Neural crest cell (in vitro differentiated cells): ENCODE measurements at places on chromosomes 7 and 10. TPM values are rescaled to one million over a fixed set of nuclear protein-coding genes. Genes with fewer than 3 reads are reported as not detected.

Gene ADIRF
- total RNA-seq: not detected in 2 replicates

Gene ZNF804B
- total RNA-seq: not detected in 2 replicates

Gene CDH23
- total RNA-seq: 2.0 and 2.6 TPM in 2 replicates

Gene OR2A1
- total RNA-seq: 0.19 TPM in 1 of 2 replicates, not detected in the other

Gene GFRA1
- total RNA-seq: 72.4 and 72.8 TPM in 2 replicates

Gene GPR15LG
- not detected in 2 replicates for total RNA-seq

Gene HBP1
- total RNA-seq: 15.7 and 15.8 TPM in 2 replicates

Gene ZNF746
- 21.2 and 21.9 TPM in 2 replicates for total RNA-seq

Gene DYNC1I1
- total RNA-seq: 0.71 and 0.79 TPM in 2 replicates

Gene C10orf53
- total RNA-seq: 0.14 TPM in 1 of 2 replicates, not detected in the other

Gene GRID1
- 1.1 and 1.2 TPM in 2 replicates for total RNA-seq

Gene TMEM213
- not detected in 2 replicates for total RNA-seq

DNA sequence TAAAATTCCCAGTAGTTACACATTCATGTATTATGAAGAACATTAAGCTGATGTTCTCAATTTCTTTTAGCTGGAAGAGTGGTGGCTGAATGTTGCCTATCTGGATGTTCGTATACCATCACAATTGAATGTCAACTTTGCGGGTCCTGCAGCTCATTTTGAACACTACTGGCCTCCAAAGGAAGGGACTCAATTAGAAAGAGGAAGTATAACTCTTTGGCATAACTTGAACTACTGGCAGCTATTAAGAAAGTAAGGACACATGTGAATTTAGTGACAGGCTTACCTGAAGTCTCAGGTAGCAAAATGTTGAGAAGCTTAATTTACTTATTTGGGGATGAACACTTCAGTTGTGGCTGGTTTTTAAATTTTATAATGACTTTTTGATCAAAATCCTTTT is 15.9 kb downstream of the CROT start:
- H3K4me1 ChIP-seq: no peaks in the 10 kb centered on the region
- no peaks in the 10 kb centered on the region for H3K27me3 ChIP-seq
- peaks cover 36% of the 10 kb centered on the region for H3K36me3 ChIP-seq
- H3K4me3 ChIP-seq: no peak overlapping the region
- H3K27ac ChIP-seq: no peak overlapping the region

DNA sequence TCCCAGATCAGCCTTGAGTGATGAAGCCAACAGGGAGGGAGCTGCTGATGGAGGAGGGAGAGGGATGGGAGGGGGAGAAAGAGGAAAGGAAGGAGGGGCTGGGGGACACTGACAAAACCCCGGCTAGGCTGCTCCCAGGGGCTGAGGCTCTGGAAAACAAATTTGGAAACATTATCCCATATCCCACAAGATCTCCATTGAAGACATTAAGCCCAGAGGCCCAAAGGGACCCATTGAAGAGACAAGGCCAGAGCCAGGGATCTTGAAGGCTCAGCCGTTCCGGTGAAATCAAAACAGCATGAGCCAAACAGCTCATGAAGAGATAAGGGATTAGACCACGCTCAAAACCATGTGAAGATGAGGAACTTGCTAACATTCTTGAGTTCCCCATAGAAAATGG is 184.3 kb upstream of the ITGB1 start:
- H3K4me1 ChIP-seq: peaks cover 35% of the 10 kb centered on the region
- DNase-seq: no peak
- no peak overlapping the region for H3K27ac ChIP-seq
- peaks cover 3% of the 10 kb centered on the region for H3K36me3 ChIP-seq
- no peak overlapping the region for H3K4me3 ChIP-seq
- no peaks in the 10 kb centered on the region for H3K27me3 ChIP-seq

- H3K4me1 ChIP-seq: peaks cover 52% of the 10 kb centered on the region
- H3K27me3 ChIP-seq: no peaks in the 10 kb centered on the region
- H3K36me3 ChIP-seq: no peaks in the 10 kb centered on the region
- H3K27ac ChIP-seq: peak overlapping the region; percentile 9
- H3K4me3 ChIP-seq: no peak overlapping the region
Observed at GRCh38 chr7:133654547-133654946, 401.7 kb downstream of the EXOC4 start.

DNA sequence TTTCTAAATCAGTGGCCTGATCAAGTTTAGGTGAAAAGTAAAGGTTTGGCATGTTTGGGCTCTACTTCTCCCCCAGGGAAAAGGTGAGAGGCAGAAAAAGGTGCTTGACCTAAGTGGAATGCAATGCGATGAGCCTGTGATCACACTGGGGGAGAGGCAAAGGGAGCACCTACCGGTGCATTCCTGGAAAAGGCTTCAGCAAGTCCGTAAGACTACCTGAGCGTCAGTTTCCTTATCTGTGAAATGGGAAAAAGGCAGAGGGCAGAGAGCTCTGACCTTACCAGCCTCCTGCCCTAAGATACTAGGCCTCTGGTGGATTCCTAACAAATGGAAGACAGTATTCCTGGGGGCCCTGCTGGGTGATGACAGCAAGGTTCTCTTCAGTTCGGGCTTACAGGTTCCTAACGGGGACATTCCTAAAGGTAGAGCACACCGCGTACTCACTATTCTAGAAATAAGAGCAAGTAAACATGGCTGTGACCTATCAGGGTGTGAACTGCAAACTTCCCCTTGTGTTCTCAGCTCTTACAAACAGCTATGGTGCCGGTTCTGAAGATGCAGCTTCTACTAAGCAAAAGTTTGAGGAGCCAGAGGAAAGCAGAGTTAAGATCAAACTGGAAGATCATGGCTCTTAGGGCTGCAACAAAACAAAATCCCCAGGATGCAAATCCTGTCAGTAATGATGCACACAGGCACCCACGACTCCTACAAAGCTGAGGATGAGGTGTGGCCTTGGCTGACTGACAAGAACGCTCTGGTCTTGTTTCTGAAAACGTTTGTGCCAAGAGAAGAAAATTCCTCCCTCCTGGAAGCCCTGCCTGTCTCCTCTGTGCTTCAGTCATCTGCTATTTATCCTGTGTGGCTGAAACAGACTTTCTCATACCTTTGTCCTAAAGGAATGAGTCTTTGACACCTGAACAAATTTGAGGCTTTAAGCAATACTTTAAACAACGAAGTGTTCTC is 13.3 kb upstream of the ACSL5 start:
- H3K27me3 ChIP-seq: no peaks in the 10 kb centered on the region
- no peak overlapping the region for H3K4me3 ChIP-seq
- H3K27ac ChIP-seq: no peak overlapping the region
- H3K36me3 ChIP-seq: no peaks in the 10 kb centered on the region

- no peak overlapping the region for H3K27ac ChIP-seq
- peaks cover 21% of the 10 kb centered on the region for H3K4me1 ChIP-seq
- no peak for DNase-seq
- H3K36me3 ChIP-seq: no peaks in the 10 kb centered on the region
- H3K4me3 ChIP-seq: no peak overlapping the region
Observed at GRCh38 chr7:128044064-128044463, 12.8 kb upstream of the LRRC4 start.

DNA sequence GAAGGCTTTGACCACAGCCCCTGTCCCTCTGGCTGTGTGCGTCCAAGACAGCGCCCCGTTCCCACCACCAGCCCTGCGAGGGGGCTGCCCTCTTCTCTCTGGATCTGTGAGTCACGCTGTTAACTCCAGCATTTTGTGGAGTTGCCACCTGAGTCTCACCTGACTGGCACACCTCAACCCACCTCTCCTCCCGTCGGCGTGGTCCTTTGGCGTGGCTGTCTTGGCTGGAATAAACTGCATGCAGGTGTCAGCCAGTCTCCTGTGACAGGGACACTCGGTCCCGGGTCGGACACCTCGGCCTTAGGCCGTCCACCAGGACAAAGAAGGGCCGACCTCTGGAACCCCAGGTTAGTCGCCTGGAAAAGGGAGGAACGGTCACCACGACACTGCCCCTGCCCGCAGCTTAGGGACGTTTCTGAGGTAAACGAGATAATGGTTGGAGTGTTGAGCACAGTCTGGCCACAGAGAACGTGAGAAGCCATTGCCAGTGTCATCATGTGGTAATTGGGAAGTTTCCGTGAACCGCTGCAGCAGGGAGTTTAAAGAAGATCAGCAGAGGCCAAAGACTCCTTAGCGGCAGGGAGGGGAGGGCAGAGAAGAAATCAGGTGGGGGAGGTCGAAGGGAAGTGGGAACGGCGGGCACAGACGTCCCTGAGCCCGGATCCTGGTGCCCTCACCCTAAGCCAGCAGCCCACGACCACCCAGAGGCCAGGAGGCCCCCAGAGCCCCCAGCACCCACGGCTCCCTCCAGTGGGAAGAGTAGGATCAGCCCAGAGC is 73.6 kb upstream of the FAM20C start:
- no peak overlapping the region for H3K4me3 ChIP-seq
- no peaks in the 10 kb centered on the region for H3K36me3 ChIP-seq
- peaks cover 7% of the 10 kb centered on the region for H3K27me3 ChIP-seq
- no peak for DNase-seq
- H3K4me1 ChIP-seq: peaks cover 10% of the 10 kb centered on the region

GRCh38 chr10:92845921-92846320 is 2.4 kb upstream of the EXOC6 start:
- peak overlapping the region; percentile 90 for H3K4me3 ChIP-seq
- no peak for DNase-seq
- H3K27me3 ChIP-seq: peaks cover 7% of the 10 kb centered on the region
- no peaks in the 10 kb centered on the region for H3K36me3 ChIP-seq

GRCh38 chr10:106957823-106958588 is 206.5 kb downstream of the SORCS1 start:
- no peak for DNase-seq
- no peaks in the 10 kb centered on the region for H3K4me1 ChIP-seq
- H3K4me3 ChIP-seq: no peak overlapping the region
- H3K27ac ChIP-seq: no peak overlapping the region
- peaks cover 5% of the 10 kb centered on the region for H3K36me3 ChIP-seq

- no peak for DNase-seq
- peaks cover 13% of the 10 kb centered on the region for H3K4me1 ChIP-seq
- H3K4me3 ChIP-seq: peak overlapping the region; percentile 72
- H3K27me3 ChIP-seq: peaks cover 4% of the 10 kb centered on the region
Observed at GRCh38 chr7:101154693-101155102, 422 bp downstream of the AP1S1 start.

GRCh38 chr10:76286536-76286935 is 855.1 kb downstream of the LRMDA start:
- H3K4me1 ChIP-seq: peaks cover 28% of the 10 kb centered on the region
- DNase-seq: no peak
- H3K27me3 ChIP-seq: no peaks in the 10 kb centered on the region
- H3K27ac ChIP-seq: no peak overlapping the region
- peaks cover 5% of the 10 kb centered on the region for H3K36me3 ChIP-seq

GRCh38 chr10:122475591-122476332 is 14.4 kb downstream of the HTRA1 start:
- DNase-seq: no peak
- H3K27me3 ChIP-seq: peaks cover 3% of the 10 kb centered on the region
- peak overlapping the region; percentile 50 for H3K27ac ChIP-seq
- no peaks in the 10 kb centered on the region for H3K36me3 ChIP-seq
- peaks cover 22% of the 10 kb centered on the region for H3K4me1 ChIP-seq
- no peak overlapping the region for H3K4me3 ChIP-seq

DNA sequence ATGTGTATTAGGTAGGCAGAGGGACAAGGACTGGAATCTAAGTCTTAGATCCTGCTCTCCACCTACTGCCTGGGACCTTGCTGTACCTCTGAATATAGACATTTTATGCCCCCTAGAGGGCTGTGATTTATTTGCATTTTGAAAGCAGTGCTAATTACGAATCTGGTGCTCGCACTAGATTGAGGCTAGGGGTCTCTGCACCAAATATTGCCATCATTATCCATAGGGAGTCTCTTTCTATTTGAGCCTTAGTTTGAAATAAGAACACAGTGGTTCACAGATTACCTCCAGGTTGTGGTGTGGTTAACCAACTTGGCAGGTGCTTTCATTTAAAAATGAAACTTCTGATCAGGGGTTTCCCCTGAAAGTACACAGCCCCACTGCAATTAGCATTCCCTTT is 41.8 kb downstream of the CNNM1 start:
- peak; percentile 18 for DNase-seq
- no peaks in the 10 kb centered on the region for H3K4me1 ChIP-seq
- peaks cover 19% of the 10 kb centered on the region for H3K27me3 ChIP-seq
- no peak overlapping the region for H3K4me3 ChIP-seq
- H3K36me3 ChIP-seq: no peaks in the 10 kb centered on the region
- no peak overlapping the region for H3K27ac ChIP-seq

GRCh38 chr7:135661311-135662122 is 797 bp upstream of the STMP1 start:
- no peaks in the 10 kb centered on the region for H3K27me3 ChIP-seq
- no peaks in the 10 kb centered on the region for H3K36me3 ChIP-seq
- peak overlapping the region; percentile 96 for H3K4me3 ChIP-seq
- H3K27ac ChIP-seq: peak overlapping the region; percentile 44
- DNase-seq: no peak

DNA sequence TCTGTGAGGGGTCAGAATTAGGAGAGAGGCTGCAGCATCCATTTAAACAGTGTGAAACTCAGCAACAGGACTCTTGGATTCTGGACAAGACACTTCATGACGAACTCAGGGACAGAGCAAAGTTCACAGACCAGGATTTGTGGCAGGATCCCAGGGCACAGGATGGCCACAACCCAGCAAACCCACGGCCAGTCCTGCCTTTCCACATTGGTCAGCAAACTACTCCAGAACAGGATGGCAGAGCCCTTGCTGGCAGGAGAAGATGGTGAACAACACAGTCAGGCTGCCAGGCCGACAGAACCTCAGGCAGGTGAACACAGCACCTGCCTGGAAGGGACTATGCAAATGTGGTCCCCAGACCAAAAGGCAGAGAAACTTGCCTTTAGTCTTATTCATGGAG is 34.4 kb downstream of the VSTM4 start:
- H3K4me1 ChIP-seq: peaks cover 42% of the 10 kb centered on the region
- H3K27me3 ChIP-seq: peaks cover 30% of the 10 kb centered on the region
- DNase-seq: no peak
- H3K27ac ChIP-seq: no peak overlapping the region
- no peak overlapping the region for H3K4me3 ChIP-seq

GRCh38 chr10:110739811-110740271 is 95.7 kb downstream of the RBM20 start:
- peak; percentile 7 for DNase-seq
- peaks cover 20% of the 10 kb centered on the region for H3K27me3 ChIP-seq
- H3K4me1 ChIP-seq: peaks cover 11% of the 10 kb centered on the region
- H3K36me3 ChIP-seq: no peaks in the 10 kb centered on the region
- peak overlapping the region; percentile 2 for H3K27ac ChIP-seq

DNA sequence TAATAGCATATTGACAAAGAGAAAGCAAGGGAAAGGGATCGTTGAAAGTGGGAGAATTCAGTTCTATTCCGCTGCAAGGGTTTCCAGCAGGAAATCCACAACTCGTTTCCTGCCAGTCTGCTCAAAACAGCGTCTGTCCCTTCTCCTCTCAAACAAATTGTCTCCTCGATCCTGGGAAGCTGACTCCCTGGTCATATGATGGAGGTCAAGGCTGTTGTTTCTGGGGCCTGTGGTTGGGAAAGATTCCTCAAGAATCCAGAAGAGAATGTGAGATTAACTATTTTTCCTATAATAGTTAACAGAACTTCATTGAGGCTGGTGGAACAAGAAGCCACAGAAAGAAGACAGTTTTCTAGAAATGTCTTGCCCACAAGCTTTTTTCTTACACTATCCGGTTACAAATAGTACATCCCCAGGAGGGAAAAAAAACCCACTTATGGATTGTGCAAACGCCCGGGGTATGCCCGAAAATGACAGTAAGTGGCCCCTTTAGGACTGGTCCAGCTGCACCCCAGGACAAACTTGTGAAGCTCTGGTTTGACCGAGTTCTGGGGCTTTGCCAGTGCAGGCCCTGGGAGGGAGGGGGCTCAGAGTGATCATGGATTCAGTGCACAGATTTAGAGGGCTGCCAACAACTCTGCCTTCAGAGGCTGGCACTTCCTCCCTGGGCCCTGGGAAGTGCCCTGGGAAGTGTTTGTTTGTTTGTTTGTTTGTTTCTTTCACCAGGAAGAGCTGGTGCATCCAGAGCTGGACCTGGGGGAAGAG is 49.4 kb upstream of the CTBP2 start:
- H3K36me3 ChIP-seq: no peaks in the 10 kb centered on the region
- peaks cover 44% of the 10 kb centered on the region for H3K4me1 ChIP-seq
- no peak for DNase-seq
- H3K4me3 ChIP-seq: no peak overlapping the region
- peak overlapping the region; percentile 87 for H3K27ac ChIP-seq
